ENCODE measurements at places on chromosomes 6 and 20. TPM values are rescaled to one million over a fixed set of nuclear protein-coding genes. Genes with fewer than 3 reads are reported as not detected.

- no peak for DNase-seq
These were observed 228.0 kb downstream of the ZFAND3 start for GRCh38 chr6:38047562-38047961.

DNA sequence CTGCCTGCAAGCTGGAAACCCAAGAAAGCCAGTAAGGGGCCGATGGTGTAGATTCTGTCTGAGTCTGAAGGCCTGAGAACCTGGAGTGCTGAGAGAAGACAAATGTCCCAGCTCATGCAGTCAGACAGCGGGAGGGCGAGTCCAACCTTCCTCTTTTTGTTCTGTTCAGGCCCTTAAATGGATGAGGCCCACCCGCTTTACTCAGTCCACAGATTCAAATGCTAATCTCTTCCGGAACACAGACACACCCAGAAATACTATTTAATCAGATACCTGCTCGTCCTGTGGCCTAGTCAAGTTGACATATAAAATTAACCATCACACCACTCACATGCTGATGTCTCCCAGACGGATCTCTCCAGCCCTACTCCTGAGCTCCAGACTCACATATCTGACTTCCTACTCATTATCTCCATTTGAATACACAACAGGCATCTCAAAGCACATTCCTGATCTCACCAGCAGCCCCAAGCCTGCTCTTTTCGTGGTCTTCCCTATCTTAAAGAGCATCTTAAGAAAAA, 26.7 kb upstream of the SRC start:
- DNase-seq: no peak

Gene PLCB4
- polyA plus RNA-seq: 6.5 TPM

DNA sequence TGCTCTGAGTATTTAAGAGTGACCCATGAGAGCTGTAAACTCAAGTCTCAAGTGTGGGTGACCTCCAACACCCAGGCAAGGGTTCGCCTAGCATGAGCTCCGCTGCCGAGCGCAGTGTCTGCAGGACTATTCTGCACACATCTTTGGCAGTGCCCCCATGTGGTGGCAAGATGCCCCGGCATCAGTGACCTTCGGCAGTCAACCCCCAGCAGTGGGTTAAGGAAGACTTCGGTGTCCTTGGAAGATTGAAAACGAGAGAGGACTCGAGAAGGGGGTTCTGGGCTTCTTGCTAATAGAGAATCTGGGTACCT, 43.1 kb downstream of the RBM38 start:
- no peak for DNase-seq

DNA sequence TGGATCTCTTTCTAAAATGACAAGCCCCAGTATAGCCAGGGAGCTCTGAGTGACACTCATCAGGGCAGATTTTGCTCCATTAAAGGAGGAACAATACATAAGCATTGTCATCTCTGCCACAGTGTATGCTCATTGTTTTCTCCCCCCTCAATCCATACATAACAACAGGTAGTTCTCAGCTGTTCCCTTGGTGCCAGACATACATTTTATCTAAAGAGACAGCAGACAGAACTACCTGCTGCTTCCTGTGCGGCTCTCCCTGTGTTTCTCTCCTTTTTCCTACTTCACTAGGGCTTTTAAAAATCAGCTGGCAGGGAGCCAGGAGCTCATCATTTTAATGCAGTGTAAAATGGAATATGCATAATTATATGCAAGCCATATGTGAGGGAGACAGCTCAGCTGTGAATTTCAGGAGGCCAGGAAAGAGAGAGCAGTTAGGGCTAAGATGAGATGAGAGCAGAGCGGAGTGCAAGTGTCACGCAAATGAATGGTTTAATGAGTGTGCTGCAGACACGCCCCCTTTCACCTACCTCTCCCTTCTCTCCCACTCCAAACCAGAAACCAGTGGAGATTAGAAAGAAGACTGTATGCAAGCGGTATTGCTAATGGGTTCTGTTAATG, 96.0 kb downstream of the SOBP start:
- no peak for DNase-seq

Gene SRMS
- polyA plus RNA-seq: not detected

Gene CTAGE9
- not detected for polyA plus RNA-seq

- DNase-seq: no peak
These were observed 517.3 kb upstream of the PTCHD4 start for GRCh38 chr6:48628316-48628715.

GRCh38 chr20:17711267-17711627, 11.5 kb downstream of the BANF2 start:
- no peak for DNase-seq

- DNase-seq: no peak
These were observed 97.9 kb downstream of the MAFB start for GRCh38 chr20:40591119-40591518.

GRCh38 chr6:139149383-139149782, 14.5 kb downstream of the HECA start:
- no peak for DNase-seq

Gene RIPOR3
- 7.8 TPM for polyA plus RNA-seq

- no peak for DNase-seq
These were observed 25.8 kb upstream of the CCN6 start for GRCh38 chr6:112027942-112028674.

Gene TRDN
- 147 TPM for polyA plus RNA-seq

Measured in muscle of arm (tissue), 14 donors.